ENCODE measurements at places on chromosomes 2 and 18.
A peak's percentile ranks its signal among the peaks of the same experiment; 100 is the strongest.

DNA sequence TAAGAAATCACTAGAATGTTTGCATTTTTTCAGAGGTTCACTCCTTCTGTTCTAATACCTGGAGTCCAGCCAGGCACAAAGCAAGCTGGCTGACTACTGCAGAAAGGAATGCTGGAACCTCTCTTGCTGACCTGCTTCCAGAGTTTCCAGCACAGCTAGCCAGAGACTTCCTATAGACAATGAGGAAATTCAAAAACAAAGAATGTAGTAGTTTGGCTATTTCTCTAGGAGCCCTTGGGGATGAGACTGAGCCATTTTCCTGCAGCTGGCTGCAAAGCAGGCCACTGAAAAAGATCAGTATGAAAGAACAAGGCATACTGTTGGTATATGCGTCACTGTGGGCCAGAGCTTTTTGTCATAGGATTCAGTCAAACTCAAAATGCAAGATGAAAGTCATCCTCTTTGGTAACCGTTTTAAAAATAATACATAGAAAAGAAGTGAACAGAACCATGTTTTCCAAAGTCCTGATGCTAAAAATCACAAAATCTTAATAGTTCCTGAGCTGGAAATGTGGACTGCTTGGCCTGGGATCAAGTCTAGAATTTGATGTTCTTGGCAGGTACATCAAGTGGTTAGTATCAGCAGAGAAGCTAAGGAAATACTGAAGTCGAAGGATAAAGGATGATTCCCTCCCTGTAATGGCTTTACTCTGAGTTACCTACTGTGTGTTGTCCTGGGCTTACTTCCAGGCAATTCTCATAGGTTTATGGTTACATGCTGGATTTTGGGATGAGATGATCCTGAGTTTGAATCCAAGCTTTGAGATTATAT, 9.0 kb upstream of the DSEL start:
- DNase-seq: peak; percentile 98

DNA sequence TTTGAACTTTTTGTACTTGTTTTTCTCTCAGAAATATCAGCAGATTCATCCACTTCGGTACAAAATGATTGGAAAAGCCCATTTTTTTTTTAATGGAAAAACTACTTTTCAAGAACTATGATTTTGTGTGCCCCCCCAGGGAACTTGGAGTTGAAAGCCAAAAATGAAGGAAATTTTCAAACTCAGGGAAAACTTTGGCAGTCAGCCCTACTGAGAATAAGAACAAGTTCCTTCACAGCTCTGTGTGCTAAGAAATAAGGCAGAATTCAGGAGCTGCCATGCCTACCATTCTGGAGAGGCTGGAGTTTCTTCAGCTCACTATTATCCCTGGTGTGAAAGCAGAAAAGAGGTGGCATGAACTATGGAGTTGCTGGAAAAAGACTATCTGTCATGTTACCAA, 226.0 kb upstream of the SLC35G4 start:
- no peak for DNase-seq

DNA sequence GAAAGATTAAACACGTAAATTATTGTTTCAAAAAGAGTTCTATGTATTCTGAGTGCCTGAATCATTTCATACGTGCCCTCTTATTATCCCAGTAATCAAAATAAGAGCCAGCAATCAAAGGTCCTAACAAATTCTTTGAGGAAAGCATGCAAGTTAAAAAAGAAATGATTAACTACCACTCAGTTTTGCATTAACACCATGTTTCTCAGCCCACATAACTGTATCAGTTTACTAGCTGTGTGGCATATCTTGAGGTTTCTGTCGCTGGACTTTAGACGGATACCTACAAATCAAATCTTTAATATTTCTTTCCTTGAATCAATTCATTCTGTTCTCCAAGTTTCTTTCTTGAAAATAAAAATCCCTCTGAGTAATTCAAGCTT, 668.9 kb upstream of the CHAC2 start:
- DNase-seq: no peak

GRCh38 chr18:44689736-44690135, 9.0 kb downstream of the SETBP1 start:
- no peak for DNase-seq

- no peak for DNase-seq
Measured at GRCh38 chr2:45794134-45794617, 142.7 kb downstream of the PRKCE start.

DNA sequence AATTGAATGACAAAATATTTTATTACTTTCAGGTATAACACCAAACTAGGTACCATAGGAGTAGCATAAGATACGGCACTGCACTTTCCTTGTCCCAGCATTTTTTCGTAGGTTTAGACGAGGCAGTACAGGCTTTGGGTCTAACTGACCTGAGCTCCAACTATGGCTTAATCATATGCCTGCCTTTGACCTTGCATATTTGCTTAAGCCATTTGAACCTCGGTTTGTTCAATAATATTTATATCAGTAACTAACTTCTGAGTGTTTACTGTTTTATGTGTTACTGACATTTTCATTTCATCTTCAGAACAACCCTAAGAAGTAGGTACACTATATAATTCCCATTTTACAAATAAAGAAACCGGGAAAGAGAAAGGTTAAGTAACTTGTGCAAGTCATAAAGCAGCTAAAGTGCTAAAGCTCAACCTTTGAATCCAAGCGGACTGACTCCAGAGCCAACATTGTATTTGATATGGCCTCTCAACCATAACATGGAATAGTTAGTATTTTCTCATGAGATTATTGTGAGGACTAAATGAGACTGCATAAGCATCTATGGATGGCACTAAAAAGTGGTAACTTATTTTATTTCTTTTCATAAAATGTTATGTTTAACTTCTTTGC, 104.0 kb downstream of the R3HDM1 start:
- no peak for DNase-seq

DNA sequence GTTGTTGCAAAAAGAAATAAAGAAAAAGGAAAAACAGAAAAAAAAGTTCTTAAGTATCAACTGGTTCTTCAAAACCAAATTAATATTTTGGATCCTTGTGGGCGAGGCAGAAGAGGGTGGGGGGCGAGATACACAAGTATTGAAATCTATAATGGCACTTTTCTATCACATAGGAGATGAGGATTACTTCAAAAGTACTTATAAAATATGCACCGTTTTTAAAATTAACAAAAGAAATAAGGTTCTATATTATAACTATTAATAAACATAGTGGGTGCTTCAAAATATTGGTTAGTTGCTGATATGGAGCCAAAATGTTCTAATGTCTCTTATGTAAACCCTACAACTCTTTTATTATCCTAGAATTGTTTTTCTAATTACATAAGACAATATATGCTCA, 2.1 kb downstream of the FECH start:
- no peak for DNase-seq

DNA sequence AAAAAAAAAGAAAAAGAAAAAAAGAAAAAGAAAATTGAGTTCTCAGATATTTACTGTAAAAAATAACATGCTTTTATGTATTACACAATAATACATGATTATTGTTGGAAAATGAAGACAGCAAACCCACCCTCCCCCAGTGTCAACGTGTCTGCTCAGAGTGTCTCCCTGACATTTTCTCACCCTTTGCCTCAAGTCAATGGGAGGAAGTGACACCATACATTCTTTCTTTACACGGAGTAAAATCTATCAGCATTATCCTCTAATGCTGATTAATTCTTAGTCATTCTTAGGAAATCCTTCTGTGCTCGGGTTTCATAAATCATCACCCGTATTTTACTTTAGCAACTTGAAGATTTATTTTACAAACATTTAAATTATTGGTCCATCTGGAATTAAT, 32.0 kb downstream of the CTAGE1 start:
- DNase-seq: peak; percentile 33

DNA sequence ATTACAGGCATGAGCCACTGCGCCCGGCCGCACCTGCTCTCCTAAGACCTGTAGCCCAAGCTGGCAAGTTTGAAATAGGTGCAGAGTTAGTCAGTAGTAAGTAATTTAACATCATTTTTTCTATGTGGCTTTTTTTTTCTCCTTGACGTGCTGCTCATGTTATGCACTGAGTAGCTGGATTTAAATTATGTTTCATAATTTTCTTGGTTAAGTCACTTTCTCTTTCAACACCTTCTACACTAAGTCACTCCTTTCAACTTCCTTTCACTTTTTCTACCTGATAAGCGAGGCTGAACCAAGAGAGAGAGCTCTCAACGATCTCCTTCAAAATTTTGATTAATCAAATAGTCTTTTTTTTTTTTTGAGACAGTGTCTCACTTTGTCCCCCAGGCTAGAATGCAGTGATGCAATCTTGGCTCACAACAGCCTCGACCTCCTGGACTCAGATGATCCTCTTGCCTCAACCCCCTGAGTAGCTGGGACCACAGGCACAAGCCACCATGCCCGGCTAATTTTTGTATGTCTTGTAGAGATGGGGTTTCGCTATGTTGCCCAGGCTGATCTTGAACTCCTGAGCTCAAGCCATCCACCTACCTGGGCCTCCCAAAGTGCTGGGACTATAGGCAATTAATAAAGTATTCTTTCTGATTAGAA, 13.1 kb downstream of the CASP8 start:
- no peak for DNase-seq

Measured in fibroblast of the conjunctiva (primary cell).